ENCODE measurements at places on chromosomes 7 and 10.

- no peak for DNase-seq
Observed at GRCh38 chr10:93077860-93078337, 4.2 kb downstream of the CYP26A1 start.

DNA sequence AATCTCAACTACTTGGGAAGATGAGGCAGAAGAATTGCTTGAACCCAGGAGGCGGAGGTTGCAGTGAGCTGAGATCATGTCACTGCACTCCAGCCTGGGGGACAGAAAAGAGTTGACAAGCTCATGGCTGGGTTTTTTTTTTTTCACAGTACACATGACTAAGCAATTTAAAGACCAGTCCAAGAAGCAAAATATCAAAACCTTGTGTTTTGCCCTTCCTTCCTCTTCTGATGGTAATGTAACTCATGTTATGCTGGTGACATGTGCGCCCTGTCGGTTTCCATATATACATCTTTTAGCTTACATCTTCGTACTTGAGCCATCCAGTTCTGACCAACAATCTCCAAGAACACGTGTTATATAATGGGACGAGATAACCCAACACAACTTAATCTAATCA is 237.7 kb upstream of the PLXDC2 start:
- DNase-seq = no peak

DNA sequence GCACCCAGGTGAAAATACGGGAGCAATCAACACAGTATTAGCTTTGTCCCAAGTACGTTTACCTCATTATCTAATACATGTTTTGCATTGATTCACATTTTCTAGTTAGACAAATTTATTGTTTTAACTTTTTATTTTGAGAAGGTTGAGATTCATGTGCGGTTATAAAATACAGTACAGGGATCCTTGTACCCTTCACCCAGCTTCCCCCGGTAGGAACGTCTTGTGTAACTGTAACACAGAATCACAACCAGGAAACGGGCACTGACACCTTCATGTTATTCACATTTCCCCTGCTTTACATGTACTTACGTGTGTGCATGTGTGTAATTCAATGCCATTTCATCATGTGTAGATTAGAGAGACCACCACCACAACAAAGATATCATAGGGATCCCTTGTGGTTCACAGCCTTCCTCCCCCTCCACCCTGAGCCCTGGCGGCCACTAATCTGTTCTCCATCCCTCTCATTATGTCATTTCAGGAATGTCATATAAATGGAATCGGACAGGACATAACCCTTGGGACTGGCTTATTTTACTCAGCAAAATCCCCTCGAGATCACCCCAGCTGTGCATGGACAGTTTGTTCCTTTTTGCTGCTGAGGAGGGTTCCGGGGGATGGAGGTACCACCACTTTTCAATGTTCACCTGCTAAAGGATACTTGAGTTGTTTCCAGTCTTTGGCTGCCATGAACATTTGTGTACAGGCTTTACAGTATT is 46.5 kb upstream of the C10orf71 start:
- DNase-seq = no peak

DNA sequence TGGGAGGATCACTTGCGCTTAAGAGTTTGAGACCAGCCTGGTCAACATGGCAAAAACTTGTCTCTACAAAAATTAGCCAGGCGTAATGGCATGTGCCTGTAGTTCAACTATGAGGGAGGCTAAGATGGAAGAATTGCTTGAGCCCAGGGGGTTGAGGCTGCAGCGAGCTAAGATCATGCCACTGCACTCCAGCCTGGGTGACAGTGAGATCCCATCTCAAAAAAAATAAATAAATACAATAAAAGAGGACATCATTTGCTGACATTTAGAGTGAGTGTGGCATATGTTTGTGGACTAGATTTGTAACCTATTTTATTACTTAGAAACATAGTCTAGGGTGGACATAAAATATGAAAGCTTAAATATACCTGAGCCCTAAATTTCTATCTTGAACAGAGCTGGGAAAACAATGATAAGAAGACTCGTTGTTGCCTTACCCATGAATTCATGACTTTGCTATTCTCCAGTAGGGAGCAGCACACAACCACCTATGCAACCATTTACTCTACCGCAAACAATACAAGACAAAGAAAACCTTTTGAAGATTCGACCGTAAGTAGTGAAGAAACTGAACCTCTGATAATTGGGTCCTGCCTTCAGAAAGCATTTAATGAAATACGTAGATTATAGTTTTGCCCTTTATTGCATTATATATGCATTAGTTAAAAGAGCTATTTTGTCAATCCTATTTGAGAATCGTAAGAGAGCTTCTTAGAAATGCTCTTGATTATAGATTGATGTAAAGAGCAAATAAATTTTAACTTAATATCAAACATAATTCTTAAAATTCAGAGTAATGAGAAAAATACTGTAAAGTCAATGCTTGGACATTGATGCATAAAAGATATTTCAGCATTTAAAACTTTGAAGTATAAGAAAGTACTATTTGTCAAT is 83.5 kb downstream of the GNAT3 start:
- no peak for DNase-seq

DNA sequence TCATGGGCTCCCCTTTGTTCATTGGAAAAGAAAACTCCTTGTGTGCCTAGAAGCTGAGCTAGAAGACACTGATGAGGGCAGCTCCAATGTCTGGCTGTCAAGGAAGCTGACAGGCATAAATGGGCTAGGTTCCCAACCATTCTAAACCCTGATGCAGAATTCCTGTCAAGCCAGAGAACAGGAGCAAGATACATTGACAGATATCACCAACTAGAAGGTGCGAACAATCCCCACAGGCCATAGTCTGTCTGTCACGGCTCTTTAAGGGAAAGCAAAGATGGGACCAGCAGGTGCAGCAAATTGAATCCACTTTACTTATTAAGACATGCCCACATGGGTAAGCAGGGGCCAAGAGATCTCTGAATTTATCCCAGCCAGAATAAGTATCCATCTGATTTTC is 617.9 kb upstream of the POT1 start:
- DNase-seq = no peak
